ENCODE measurements at places on chromosomes 7 and 10.

GRCh38 chr7:15584575-15584974 lies 22.8 kb upstream of the AGMO start:
- no peak for DNase-seq

GRCh38 chr7:69577221-69577620 lies 21.1 kb upstream of the AUTS2 start:
- no peak for DNase-seq

- peak; percentile 86 for DNase-seq
Observed at GRCh38 chr10:22681783-22682183, 32.6 kb downstream of the PIP4K2A start.

DNA sequence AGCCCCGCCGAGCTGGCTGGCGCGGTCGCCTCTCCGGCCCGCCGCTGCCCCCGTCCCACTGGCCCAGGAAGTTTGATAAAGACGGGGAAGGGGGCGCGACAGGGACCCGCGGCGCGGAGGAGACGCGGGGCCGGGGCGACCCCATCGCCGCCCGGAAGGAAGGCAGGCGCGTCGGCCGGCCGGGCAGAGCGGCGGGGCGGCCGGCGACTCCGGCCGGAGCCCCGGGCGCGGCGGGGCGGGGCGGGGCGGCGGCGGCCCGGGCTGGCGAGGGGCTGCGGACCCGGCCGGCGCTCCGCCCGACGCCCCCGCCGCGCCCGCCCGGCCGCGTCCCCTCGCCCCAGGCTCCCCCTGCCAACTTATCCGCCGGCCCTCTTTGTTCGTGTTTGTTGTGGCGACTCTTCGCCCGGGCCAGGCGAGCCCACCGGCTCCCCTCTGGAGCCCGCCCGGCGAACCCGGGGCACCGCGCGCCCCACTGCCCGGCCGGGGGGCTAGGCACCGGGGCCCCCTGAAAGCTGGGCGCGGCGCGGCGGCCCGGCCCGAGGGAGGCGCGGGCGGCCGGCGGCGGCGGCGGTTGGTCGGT lies 571 bp downstream of the KDM7A start:
- DNase-seq, result no peak

DNA sequence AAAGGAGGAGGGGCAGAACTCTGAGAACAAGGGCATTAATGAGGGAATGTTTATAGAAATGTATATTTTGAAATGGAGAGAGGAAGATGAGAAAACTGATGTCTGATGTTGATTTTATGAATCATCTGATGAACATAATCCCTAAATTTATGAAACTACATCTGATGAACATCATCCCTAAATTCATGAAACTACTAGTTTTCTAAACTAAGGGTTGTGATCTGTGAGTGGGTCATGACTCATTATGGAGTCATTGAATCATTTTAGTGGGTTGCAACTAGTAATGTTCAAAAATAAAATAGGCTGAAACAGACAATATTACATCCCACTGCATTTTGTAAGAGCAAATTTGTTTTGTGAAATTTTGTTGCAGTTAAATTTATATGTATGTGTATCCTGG lies 442.6 kb upstream of the TEX47 start:
- no peak for DNase-seq

GRCh38 chr10:35896001-35896400 lies 253.9 kb upstream of the FZD8 start:
- no peak for DNase-seq

DNA sequence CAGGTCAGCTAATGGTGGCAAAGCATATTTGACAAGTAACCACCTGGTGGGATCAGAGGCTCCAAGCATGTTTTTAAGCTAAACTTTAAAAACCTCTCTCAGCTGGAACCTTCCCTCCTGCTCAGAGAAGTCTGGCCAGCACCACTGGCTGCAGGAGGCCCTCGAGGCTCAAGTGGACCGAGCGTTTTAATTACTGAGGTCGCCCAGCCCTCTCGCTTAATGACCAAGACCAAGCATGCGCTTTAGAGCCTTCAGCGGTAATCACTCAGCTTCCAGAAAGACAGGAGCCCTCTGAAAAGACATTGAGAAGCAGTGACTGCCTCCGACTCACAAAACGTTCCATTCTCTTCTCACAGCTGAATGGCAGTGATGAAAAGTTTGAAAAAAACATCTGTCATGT lies 383.4 kb upstream of the ADARB2 start:
- no peak for DNase-seq
